ENCODE measurements at places on chromosomes 5 and 9.

GRCh38 chr9:37575001-37575400 is 1.2 kb downstream of the FBXO10 start:
- DNase-seq: no peak

GRCh38 chr5:139733010-139733688 is 62.5 kb upstream of the PSD2 start:
- DNase-seq: no peak

DNA sequence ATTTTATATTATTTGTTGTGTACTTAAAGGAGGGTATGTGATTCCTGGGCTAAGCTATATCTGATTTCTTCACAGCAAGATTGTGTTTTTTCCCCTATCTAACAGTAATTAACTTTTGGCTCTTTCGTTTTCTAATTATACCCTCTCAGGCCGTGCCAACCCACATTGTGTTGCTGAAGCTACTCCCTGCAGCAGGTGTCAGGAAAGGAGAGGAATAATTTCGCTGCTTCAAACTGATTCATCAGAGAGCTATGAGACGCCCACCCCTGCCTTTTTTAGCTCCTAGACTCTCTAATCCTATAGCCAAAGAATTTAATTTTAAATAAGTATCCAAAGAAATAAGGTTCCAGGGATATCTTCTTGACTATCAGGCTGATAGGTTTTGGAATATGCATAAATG is 3.8 kb downstream of the CAVIN4 start:
- DNase-seq: no peak

DNA sequence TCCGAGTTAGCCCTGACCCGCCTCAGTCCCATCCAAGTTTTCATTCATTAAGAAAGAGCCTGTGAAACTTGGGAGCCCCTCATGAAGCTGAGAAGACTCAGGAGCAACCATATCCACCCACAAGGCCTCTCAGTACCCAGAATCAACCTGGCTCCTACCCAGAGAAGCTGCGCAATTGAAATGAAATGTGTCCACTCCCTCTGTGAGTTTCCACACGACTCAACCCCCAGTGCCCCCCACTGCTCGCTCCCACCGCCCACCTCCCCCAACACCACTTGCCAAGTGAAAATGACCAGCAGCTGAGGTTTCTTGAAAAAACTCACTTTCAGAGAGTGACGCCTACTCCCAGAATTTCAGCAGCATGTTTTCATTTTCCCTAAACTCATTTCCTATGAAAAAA is 104.6 kb downstream of the CDK5RAP2 start:
- DNase-seq: no peak

- no peak for DNase-seq
Measured at GRCh38 chr9:6054280-6055099, 39.1 kb upstream of the RANBP6 start.

DNA sequence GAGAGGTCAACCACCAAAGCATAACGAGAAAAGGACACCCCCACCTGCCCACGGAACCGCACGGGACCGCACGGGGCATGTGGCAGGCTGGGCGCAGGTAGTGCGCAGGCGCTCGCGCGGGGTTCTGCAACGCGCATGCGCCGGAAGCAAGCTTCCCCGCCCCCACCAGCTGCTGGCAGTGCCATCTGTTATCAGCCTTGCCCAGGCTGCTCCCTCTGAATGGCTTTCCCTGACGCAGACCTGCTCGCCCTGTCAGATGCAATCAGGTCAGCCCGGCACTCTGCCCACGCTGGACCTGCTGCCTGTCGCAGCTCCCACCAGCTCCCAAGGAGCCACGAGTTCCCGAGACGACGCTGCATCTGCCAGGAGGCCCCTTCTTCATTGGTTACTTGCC is 22.8 kb downstream of the PTCH1 start:
- DNase-seq: no peak

DNA sequence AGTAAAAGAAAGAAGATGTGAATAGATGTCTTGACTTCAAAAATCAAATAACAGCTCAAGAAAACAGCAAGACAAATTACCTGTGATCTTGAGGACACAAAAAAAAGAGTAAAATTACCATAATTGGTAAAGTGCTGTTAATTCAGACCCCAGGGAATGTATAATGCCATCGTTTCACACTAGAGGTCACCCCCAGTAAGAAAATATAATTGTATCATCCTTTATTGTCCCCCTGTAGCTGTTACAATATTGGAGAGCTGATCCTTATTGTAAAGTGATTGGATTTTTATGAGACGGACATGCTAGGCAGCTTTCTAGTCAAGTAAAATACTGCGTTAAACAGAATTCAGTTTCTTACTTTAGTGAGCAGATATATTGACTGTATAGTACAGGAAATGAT is 377.0 kb downstream of the TLE1 start:
- no peak for DNase-seq

GRCh38 chr9:127166111-127166510 is 43.7 kb upstream of the ANGPTL2 start:
- DNase-seq: no peak

GRCh38 chr9:33196736-33197135 is 29.6 kb upstream of the B4GALT1 start:
- DNase-seq: no peak

DNA sequence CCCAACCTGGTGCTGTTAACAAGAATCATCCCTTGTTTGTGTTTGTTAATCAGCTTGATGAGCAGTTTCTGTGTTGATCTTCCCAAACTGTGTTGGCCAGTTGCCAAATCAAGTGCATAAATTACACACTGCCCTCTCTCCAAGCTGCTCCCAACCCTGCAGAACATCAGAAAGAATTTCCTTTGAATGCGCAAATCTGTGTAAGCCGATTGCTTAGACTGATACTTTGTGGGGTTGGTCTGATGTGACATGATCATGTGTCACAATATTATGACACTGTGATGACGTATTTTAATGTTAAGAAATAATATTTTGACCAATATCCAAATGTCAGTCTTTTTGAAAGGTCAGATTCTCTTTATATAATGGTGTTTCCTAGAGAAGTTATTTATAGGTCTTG is 766.4 kb upstream of the WWC1 start:
- no peak for DNase-seq

DNA sequence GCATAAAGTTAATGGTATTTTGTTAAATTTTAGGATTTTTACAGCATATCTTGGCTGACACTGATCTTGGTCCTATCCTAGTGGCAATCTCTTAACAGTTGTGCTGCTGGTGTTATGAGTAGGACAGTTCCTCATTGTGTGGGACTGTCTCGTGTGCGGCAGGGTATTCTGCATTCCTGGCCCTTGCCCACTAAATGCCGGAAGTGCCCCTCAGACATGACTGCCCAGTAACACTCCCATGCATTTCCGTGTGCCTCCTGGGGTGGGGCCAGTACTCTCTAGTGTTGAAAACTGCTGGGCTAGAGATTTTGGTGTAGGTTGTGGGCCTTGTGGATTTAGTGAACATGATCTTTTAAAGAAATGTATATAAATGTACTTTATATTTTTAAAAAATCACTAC is 227.1 kb upstream of the DMRT1 start:
- no peak for DNase-seq

- DNase-seq: no peak
Measured at GRCh38 chr5:129077433-129078075, 17.0 kb upstream of the ISOC1 start.

DNA sequence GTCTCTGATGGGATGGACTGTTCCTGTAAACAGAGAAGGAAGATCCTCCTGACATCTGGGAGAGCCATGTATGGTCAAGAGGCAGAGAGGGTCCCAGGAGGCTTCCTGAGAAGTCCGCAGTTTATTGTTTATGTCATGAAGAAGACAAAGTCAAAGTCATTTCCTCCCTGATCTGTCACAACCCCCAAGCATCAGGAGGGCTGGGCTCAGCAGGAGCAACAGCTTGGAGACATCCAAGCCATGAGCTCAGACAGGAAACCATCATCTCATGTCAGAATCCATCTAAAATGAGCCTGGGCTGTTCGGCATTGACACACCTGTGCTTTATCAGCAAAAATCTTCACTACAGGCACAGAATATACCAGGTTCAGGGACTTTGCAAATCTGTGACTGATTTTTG is 325.0 kb upstream of the MSX2 start:
- no peak for DNase-seq

- DNase-seq: no peak
Measured at GRCh38 chr5:16754601-16755000, 137.8 kb upstream of the RETREG1 start.

GRCh38 chr5:31573494-31574142 is 41.5 kb downstream of the C5orf22 start:
- DNase-seq: no peak

- no peak for DNase-seq
Measured at GRCh38 chr5:90637731-90638130, 79.1 kb downstream of the ADGRV1 start.

DNA sequence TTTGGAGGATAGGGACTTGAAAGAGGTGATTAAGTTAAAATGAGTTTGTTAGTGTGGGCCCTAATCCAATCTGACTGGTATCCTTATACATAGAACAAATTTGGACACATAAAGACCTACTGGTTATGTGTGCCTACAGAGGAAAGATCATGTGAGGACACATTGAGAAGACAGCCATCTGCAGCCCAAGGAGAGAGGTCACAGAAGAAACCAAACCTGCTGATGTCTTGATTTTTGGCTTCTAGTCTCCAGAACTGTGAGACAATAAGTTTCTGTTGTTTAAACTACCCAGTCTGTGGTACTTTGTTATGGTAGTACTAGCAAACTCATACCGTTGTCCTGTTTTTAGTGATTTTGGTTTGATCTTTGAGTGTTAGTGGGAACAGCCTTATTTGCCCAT is 18.3 kb downstream of the RNF180 start:
- DNase-seq: no peak

DNA sequence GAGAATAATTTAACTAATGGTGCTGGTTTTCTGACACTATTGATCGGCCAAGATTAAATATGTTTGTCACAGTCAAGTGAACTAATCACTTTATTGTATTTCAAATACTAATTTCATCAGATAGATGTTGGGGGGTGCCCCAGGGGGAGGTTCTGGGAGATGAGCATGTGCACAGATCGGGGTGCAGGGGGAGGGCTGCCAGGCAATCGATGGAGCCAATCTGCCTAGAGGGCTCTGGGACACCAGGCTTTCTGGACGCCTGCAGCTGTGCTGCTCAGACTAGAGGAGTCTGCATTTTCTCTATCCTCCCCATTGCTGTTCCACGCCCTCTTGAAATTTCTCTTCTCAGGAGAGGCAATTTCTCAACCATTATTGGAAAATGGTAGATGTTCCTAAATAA is 100.0 kb upstream of the ALDH1B1 start:
- DNase-seq: no peak

DNA sequence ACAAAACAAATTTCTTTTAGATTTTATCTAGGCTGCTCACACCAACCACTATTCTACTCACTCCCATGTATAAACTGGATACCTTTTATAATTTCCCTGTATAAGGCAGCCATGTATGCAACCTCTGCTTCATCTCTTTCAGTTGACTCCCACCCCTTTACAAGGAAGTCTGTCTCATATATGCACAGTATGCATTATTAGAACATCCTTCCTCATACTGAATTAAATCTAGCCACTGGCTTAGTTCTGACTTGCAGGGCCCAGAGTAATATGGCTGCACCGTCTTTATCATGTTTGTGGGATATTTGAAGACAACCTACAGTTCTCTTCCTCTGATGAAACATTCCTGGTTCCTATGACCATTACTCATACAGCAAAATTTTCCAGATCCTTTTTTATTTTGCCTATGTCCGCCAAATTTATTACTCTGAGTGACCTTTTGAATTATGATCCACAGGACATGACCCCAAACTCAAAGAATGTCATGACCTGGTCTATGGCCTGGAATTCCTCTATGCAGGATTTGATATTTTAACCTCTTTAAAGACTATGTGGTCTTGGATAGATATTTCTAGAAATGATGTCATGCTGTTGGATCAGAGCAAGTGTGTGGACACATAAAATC is 76.6 kb upstream of the ITGA1 start:
- no peak for DNase-seq

- DNase-seq: no peak
Measured at GRCh38 chr5:66013397-66013796, 87.0 kb downstream of the ERBIN start.

GRCh38 chr5:179780362-179780761 is 13.4 kb upstream of the LTC4S start:
- no peak for DNase-seq

DNA sequence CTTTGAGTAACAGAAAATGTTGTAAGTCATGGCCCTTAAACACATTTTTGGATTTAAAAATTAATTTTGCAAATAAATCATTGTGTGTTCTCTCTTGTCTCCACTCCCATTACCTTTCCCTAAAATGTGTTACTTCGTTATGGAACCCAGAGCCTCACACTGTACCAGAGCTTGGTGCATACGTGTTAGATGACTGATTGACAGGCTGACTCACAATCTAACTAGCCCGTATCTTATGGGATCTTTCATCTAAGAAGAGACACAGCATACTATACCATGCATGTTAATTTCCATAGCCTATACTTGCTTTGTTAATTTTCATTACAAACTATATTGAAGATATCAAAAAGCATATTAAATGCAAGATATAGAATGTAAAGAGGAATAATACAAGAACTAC is 87.1 kb downstream of the SPRY4 start:
- DNase-seq: no peak

DNA sequence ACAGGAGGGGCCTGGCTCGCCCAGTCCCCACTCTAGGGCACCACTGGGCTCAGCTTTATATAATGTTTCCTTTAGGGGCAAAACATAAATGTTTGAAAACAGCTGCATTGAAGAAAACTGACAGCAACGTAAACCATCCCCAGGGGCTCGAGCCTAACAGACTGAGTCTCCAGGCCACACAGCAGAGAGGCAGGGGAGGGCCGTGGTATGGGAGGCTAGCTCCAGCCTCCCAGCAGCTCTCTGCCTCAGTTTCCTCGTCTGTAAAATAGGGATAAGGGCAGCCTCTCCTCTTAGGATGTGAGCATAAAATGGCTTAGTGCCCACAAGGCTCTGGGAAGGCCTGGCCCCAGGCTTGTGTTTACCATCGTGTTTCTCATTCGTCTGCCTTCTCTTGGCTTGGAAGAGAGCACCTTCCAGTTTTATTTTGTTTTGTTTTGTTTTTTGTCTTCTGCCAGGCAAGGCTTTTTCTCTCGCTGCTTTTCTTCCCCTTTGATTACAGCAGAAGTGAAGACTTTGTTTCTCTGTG is 2.7 kb downstream of the ANKRD33B start:
- no peak for DNase-seq

GRCh38 chr9:137396634-137397367 is 26.2 kb downstream of the EXD3 start:
- DNase-seq: no peak

DNA sequence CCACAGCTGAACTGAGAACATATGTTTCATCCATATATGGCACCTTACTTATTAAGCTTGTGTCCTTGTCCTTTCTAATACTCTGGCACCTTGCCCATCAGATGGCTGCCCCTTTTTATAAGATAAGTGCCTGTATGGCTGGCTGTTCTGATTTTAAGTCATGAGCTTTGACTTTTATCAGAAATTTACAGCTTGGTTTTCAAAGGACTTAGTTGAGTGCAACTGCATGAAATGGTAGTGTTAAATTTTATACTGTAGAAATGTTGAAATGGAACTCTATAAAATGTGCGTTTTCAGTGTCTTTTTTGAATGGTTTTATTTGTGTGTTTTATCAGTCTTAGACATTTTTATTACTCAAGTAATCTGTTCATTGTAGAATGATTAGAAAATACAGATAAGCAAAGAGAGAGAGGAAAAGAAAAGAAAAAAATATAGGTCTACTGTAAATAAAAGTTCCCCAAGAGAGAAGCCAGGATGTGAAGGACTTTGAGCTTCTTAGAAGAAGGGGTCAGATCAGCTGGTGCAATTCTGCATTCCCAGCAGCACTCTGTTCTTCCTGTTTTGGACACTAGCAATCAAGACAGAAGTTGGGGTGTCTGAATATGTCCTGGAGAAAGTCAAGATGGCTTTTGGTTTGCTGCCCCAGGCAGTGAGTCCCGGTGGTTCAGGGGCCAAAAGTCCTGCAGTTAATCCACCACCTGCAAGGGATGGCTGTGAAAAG is 38.9 kb downstream of the ARHGAP26 start:
- no peak for DNase-seq

GRCh38 chr9:118954857-118955256 is 414.4 kb downstream of the BRINP1 start:
- no peak for DNase-seq
